ENCODE measurements at places on chromosomes 5 and 9.

DNA sequence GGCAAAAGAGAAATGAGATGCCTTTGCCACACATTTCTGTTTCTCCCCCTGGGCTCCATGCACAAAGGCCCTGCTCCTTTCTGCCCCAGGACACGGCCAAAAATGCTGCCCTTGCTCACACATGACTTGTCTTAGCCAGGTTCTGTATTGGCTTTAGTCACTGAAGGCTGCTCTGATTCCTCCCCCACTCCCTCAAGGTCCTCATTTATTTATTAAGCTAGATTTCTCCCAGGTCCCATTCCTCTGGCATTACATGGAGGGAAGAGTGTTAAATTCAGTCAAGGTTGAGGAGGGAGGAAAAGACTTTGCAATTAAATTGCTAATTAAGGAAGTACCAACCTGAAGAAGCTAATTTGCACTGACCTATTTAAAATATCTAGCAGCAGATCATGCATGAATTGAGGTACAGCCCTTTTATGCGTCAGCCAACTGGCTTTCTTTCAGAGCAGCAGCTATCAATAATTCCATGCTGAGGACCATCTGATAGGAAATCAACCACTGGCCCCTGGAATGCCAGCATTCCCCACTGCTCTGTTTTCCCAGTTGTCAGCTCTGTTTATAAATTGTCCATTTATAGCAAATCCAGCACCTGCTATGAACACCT is 81.2 kb upstream of the MAP3K1 start:
- no peaks in the 10 kb centered on the region for H3K27me3 ChIP-seq
- H3K36me3 ChIP-seq = peaks cover 1% of the 10 kb centered on the region
- peak overlapping the region; percentile 6 for H3K27ac ChIP-seq
- H3K4me3 ChIP-seq = no peak overlapping the region

DNA sequence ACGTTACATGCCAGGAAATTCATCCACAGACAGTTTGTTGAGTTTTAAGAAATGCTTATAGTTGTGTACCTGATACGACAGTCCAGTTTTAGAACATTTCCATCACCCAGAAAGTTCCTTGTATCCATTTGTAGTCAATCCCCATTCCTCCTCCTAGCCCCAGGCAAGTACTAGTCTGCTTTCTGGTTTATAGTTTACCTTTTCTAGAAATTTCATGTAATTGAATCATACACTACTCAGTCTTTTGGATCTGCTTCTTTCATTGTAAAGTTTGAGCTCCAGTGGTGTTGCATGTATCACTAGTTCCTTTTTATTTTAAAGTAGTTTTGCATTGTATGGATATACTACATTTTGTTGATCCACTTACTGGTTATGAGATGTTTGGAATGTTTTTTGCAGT is 291.2 kb downstream of the AOPEP start:
- H3K36me3 ChIP-seq = peaks cover 22% of the 10 kb centered on the region
- H3K4me3 ChIP-seq = no peak overlapping the region
- no peak overlapping the region for H3K27ac ChIP-seq
- no peaks in the 10 kb centered on the region for H3K4me1 ChIP-seq

- no peaks in the 10 kb centered on the region for H3K27me3 ChIP-seq
- peak overlapping the region; percentile 1 for H3K27ac ChIP-seq
- no peak for DNase-seq
- no peaks in the 10 kb centered on the region for H3K4me1 ChIP-seq
- H3K36me3 ChIP-seq = no peaks in the 10 kb centered on the region
- H3K4me3 ChIP-seq = no peak overlapping the region
These were observed 446.6 kb downstream of the ARHGEF28 start for GRCh38 chr5:74072646-74073045.

DNA sequence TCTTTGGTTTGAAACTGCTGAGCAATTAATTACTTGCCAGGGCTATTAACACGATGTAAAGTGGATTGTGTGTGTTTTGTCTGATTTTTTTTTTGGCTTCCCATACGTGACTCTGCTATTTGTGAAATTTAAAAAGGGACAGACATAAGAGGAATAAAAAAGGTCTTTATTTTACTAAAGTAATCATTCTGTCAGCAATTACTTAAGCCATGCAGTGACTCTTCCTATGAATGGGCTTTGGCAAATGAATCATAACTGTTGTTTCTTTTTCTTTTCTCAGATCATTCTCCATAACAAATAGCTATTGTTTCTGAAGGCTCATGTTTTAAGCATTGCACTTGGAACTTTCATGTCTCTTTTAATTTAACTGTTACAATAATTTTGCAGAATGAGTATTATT is 461.3 kb upstream of the RORB start:
- H3K4me3 ChIP-seq = no peak overlapping the region
- no peak for DNase-seq
- no peaks in the 10 kb centered on the region for H3K4me1 ChIP-seq
- H3K36me3 ChIP-seq = no peaks in the 10 kb centered on the region
- H3K27ac ChIP-seq = no peak overlapping the region

- H3K27me3 ChIP-seq = no peaks in the 10 kb centered on the region
- H3K36me3 ChIP-seq = no peaks in the 10 kb centered on the region
- DNase-seq = no peak
- H3K27ac ChIP-seq = no peak overlapping the region
These were observed 239.6 kb upstream of the IRX1 start for GRCh38 chr5:3356016-3356415.

DNA sequence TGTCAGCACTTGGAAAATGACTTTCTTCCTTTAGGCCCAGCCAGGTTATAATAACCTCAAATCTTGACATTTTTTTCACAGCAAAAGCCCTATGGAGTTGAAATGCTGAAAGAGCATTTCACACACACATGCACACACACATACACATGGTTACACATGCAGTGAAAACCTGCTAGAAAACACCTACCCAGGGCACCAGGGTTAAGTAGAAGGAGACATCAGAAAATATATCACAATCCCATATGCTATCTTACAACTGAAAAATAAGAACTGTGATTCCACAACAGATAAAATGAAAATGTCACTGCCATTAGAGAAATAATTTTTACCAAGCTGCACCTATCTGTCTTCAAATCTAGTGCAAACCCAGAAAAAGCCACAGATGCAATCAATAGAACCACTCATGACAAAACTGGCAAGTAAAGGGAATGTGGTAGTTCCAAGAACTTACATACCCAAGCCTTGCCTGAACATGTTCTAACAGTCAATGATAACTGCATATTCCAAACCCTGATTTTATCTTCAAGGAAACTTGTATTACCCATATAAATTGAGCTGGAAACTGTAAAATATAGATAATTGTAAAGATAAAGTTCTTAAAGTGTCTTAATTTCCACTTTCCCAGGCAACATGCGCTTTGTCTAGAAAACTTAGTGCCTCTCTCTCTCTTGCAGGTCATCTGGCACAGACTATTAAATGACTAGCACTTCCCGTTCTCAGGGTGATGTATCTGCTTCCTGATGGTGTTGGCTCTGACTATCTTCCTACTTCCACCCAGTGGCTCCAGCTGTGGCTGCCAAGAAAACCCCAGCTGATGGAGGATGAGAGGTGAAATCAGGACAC is 250.2 kb upstream of the PTGER4 start:
- no peak overlapping the region for H3K27ac ChIP-seq
- no peak overlapping the region for H3K4me3 ChIP-seq
- no peak for DNase-seq
- H3K27me3 ChIP-seq = no peaks in the 10 kb centered on the region

GRCh38 chr9:14722391-14723035 is at the start of gene CER1:
CER1 (minus strand) TSS chr9:14722733; CDS start chr9:14722672, 61 bp downstream.
- no peaks in the 10 kb centered on the region for H3K4me1 ChIP-seq
- no peak within 1 kb of the TSS for H3K27ac ChIP-seq
- H3K36me3 ChIP-seq = no peaks in the 10 kb centered on the region
- H3K4me3 ChIP-seq = no peak within 1 kb of the TSS

GRCh38 chr9:18371141-18371540 is 102.8 kb upstream of the ADAMTSL1 start:
- H3K27ac ChIP-seq = no peak overlapping the region
- H3K36me3 ChIP-seq = no peaks in the 10 kb centered on the region

DNA sequence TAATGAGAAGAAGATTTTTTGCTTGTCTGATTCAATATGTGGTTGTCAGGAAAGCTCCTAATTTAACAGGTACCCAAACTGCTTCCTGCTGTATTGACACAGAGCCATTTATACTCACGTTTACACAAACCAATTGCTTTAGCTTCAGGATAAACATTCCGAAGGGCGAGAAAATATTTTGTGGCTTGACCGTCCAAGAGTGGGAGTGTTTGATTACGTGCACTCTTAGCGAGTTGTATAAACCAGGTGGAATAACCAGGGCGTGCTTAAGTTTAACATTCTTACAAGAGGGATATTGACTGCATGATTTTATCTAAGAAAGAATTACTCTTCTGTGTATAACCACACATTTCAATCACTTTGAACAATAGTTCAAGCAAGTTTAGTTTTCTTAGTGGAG is 278.7 kb upstream of the TYRP1 start:
- no peaks in the 10 kb centered on the region for H3K27me3 ChIP-seq
- H3K36me3 ChIP-seq = no peaks in the 10 kb centered on the region
- no peak for DNase-seq
- no peaks in the 10 kb centered on the region for H3K4me1 ChIP-seq
- no peak overlapping the region for H3K4me3 ChIP-seq

GRCh38 chr5:74412066-74412465 is 228.5 kb downstream of the ENC1 start:
- DNase-seq = no peak
- no peaks in the 10 kb centered on the region for H3K4me1 ChIP-seq
- no peak overlapping the region for H3K27ac ChIP-seq
- no peaks in the 10 kb centered on the region for H3K36me3 ChIP-seq
- H3K27me3 ChIP-seq = peaks cover 38% of the 10 kb centered on the region
- H3K4me3 ChIP-seq = no peak overlapping the region

- H3K4me3 ChIP-seq = no peak overlapping the region
- H3K27me3 ChIP-seq = peaks cover 7% of the 10 kb centered on the region
- H3K36me3 ChIP-seq = no peaks in the 10 kb centered on the region
- no peak overlapping the region for H3K27ac ChIP-seq
These were observed 150.0 kb downstream of the NSG2 start for GRCh38 chr5:174195517-174195916.

- H3K27ac ChIP-seq = no peak overlapping the region
- H3K36me3 ChIP-seq = no peaks in the 10 kb centered on the region
- H3K4me1 ChIP-seq = peaks cover 18% of the 10 kb centered on the region
- no peak overlapping the region for H3K4me3 ChIP-seq
- H3K27me3 ChIP-seq = no peaks in the 10 kb centered on the region
These were observed 50.9 kb upstream of the CEMIP2 start for GRCh38 chr9:71819115-71819739.

DNA sequence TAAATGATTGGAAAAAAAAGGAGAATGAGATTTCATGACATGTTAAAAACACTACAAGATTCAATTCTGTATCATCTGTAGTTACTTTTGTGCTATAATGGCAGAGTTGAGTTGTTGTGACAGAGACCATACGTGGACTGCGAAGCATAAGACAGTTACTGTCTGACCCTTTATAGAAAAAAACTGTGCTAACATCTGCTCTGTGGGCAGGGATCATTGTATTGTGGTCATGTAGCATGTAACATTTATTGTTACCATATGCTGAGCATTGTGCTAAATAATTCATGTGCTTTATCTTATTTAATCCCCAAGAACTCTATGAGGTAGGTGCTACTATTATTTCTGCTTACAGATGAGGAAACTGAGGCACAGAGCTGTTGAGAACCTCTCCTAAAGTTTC is 147.3 kb upstream of the HMHB1 start:
- H3K4me1 ChIP-seq = no peaks in the 10 kb centered on the region
- no peaks in the 10 kb centered on the region for H3K36me3 ChIP-seq
- no peaks in the 10 kb centered on the region for H3K27me3 ChIP-seq
- H3K4me3 ChIP-seq = no peak overlapping the region
- no peak for DNase-seq

DNA sequence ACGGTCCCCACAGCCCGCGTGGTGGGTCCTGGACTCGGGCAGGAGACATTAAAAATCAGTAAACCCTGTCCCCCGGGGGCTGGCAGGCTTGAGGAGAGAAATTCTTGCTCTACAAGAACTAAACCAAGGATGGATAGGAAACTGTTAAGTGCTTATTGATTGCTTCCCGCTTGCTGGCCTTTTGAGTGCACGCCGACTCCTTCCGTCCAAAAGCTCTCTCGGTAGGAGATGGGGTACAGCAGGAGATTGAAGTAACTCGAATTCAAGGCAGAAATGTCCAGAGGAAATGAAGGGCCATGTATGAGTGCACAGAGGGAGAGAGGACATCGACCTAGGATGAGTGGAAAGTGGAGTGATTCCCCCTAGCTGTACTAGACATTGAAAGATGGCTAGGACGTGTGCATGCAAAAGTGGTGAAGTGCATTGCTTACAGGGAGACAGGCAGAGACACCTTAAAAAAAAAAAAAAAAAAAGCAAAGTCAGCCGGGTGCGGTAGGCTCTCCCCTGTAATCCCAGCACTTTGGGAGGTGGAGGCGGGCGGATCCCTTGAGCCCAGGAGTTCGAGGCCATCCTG is 923 bp downstream of the RECK start:
- peak overlapping the region; percentile 90 for H3K27ac ChIP-seq
- no peaks in the 10 kb centered on the region for H3K36me3 ChIP-seq
- H3K4me1 ChIP-seq = peaks cover 31% of the 10 kb centered on the region
- H3K4me3 ChIP-seq = peak overlapping the region; percentile 92

- H3K27me3 ChIP-seq = no peaks in the 10 kb centered on the region
- H3K4me1 ChIP-seq = no peaks in the 10 kb centered on the region
- no peaks in the 10 kb centered on the region for H3K36me3 ChIP-seq
- no peak for DNase-seq
- no peak overlapping the region for H3K27ac ChIP-seq
These were observed 805.5 kb downstream of the EFNA5 start for GRCh38 chr5:106865279-106865678.

DNA sequence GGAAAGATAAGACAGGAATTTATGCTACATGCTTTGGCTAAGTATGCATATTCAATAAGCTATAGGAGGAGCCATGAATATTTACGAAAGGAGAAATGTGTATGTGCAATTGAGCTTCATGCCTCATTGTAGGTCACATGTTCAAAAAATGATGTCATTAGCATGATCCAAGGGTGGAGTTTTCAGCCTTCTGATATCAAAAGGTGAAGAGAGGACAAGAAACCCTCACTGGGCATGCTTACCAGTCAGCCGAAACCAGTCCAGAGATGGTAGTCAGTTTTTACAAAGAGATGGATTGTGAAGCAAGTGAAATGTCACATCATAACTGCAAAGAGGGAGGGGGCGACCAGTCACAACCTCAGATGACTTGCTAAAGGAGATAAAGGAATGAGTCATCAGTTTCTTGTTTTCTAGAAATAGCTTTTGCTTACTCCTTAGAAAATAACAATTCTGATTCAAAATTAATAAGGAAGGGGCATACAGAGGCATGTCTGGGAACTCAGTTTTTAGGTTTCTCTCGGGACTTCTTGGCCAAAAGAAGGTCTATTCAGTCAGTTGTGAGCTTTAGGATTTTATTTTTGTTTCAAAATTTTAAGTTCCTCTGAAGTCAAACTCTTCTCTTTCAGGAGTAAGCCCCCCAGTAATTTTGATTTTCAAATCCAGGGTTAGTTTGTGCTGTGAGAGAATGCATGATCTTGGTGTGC is 1067.8 kb upstream of the EDIL3 start:
- H3K27me3 ChIP-seq = no peaks in the 10 kb centered on the region
- no peak for DNase-seq
- H3K27ac ChIP-seq = no peak overlapping the region
- H3K4me1 ChIP-seq = no peaks in the 10 kb centered on the region

Data from stimulated activated naive B cell treated with anti-CD40 and anti-IgM and Interleukin-4, amounts not matched to agents 10 μg/mL and 1 μg/mL and 100 μg/mL, for 72 hours (primary cell).